ENCODE measurements at places on chromosomes 13 and 19.

- peak; percentile 8 for DNase-seq
Measured at GRCh38 chr19:51473009-51473707, 5.2 kb upstream of the CEACAM18 start.

DNA sequence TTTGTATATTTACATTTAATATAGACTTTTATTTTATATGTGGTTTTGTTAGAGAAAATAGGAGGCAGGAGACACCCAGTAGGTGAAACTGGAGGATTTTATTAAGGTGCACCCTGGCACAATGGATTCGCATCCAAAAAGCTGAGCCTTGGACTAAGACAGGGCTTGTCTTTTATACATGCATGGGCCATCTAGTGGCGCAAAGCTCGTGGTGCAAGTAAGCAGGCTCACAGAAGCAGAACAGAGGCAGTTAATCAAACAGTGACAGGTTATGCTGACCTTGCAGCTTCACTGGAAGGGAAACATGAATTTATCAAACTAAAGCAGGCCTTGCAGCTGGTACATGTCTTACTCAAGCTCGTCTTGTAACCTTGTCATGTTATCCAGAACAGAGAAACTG lies 58.8 kb upstream of the ZNF681 start:
- DNase-seq, result no peak

GRCh38 chr19:19444681-19445155 lies 39.2 kb downstream of the GATAD2A start:
- DNase-seq, result no peak

- DNase-seq, result no peak
Measured at GRCh38 chr13:35163674-35164073, 221.6 kb downstream of the NBEA start.

DNA sequence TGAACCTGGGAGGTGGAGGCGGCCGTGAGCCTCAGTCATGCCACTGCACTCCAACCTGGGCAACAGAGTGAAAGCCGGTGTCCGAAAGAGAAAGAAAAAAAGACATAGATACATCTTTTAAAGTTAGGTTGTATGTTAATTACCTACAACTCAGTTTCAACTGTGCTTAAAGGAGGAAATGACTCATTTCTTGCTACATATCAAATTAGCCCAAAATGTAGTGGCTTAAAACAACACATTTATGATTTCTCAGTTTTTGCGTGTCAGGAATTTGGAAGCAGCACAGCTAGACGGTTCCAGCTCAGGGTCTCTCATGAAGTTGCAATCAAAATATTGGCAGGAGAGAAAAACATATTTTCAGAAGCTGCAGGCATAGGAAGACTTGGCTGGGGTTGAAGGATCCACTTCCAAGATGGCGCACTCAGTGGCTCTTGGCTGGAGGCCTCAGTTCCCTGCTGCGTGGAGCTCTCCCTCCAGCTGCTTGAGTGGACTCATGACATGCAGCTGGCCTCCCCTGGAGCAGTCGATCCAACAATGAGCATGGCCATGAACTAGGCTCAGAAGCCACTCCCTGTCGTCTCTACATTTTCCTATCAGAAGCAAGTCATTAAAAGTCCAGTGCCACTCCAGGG lies 7.1 kb downstream of the LDLR start:
- peak; percentile 44 for DNase-seq

DNA sequence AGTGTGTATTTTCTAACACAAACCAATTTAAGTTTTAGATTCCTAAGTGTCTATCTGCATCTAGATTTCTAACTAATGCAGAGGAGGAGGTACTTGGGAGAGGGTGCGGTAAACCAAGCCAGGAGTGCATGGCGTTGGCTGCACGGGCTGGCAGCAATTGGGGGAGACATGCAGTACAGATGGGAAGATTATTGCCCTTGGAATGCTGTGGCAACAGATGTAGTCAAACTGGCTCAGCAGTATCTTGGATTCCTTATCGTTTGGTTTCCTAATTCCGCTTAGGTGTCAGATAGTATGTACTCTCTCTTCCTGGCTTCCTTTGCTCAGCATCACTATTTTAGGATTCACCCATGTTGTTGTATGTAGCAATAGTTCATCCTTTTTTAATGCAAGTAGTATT lies 29.4 kb upstream of the STK24 start:
- no peak for DNase-seq

DNA sequence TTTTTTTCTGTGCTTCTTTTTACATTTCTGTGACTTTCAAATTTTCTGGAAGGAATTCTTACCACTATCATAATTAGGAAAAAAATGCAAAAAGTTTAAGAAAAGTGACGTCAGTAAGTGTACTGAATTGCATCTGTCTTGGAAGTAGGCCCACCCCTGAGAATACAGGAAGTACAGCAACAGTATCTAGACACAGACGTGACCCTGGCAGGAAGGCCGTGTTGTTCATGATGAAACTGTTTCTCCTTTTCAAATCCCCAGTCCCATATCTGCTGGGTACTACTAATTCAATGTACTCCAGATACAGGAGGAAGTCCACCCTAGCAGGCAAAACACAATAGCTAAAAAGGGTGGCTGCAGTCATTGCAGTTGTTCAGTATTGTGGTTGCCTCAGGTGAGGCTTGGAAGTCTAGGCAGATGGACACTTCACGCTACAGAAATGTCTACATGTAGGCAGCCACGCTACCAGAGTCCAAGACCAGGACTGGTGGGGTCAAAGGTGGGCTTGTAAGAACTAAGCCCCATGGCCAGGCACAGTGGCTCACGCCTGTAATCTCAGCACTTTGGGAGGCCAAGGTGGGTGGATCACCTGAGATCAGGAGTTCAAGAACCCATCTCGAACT lies 49.6 kb upstream of the MED4 start:
- DNase-seq, result no peak

DNA sequence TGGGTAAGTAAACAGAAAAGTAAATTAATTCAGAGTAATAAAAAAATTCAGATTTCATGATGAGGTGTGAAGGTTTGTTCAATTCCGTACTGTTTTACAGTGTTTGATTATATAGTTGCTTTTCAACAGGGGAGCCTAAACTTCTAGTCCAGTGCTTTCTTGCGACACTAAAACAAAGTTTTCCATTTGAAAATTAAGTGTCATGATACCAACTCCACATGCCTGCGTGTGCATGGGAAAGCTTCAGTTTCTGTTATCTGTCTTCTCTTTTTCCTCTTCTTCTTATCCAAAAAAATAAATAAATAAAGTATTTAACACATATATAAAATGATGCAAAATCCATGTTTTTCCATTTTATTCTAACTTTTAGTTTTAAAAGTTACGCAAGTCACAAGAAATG lies 165.3 kb downstream of the DACH1 start:
- no peak for DNase-seq

DNA sequence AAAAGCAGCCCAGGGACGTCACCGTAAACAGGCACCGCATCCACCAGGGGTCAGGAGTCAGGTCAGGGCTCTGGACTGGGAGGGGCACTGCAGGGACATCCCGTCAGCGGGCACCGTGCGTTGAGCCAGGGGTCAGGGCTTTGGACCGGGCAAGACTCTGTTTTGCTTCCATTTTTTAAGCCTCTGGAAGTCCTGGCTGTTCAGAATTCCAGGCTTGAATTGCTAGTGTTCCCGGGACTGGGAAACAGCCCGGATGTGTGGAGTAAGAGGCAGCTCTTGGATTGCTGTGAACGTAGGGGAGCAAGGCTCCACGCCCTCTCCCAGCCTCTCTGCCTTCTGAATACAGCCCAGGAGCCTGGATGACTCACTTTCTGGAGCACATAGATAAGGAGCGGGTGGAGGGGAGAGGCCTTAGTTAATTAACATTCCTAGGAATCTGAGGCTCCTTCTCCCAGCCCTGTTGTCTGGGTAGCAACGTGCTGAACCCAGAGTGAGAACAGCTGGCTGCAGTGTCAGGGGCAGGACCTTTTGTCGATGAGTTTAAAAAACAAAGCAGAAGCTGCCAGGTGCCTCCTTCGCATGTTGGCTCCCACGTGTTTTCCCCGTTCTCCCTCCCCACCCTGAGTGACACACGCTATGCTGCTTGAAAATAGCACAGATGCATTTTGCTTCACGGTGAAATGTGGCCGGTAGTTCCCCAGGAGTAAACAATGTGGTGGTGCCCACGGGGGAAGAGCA lies 21.9 kb downstream of the ATP11A start:
- DNase-seq, result peak; percentile 95

DNA sequence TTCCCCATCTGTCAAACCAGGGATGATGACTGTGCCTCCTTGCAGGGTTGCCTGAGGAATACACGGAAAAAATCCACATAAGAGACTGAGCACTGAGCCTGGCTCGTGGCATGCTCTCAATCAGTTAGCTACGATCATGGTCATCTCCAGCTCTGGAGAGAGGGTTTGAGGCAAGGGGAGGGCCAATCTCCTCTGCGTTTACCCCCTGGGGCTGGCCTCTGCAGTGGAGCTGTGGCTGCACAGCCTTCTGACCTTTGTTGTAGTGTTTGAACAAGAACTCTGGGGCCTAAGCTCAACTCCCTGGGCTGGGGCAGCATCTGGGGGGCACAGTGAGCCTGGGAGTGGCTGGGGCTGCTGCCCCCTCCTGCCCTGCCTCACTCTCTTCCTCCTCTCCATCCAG lies 5.9 kb downstream of the LRRC4B start:
- no peak for DNase-seq

DNA sequence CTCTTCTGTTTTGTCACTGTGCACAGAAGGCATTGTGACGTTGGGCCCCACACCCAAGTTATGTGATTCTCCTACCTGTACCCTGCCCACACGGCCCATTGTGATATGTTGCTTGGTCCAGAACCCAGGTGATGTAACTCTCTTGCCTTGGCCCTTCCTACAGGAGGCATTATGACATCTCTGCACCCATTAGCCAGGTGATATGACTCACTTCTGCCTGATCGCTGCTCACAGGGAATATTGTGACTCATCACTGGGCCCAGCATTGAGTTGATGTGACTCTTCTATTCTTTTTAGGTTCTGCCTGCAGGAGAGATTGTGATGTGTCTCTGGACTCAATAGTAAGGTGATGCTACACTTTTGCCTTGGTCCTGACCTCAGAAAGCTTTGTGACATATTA lies 65.4 kb upstream of the ZNF91 start:
- DNase-seq, result no peak

DNA sequence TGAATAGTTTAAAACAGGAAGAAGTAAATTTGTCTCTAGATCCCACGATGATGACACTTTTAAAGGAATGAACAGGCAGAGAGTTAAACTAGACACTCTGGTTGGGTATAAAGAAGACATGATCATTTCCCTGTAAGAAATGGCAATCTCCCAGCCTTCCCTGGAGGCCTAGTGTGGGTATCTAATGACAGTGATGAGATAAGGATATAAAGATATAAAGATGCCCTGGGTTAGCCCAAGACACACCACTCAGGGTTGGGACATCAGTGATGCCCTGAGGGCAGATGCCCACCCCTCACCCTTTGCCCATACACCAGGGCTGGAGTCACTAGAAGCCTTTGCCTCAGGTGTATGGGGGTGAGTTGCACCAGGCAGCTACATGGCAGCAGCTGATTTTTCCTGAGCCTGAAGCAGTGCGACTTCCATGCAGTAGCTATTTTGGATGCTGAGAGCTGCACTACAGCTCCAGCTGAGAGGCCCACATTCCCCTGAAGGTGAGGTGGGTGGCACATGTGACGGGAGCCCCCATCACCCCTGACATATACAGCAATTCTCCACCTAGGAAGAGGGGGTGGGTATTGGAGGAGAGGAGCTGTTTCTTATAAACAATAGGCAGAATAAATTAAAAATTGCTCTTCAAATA lies 177.5 kb downstream of the NDFIP2 start:
- no peak for DNase-seq

DNA sequence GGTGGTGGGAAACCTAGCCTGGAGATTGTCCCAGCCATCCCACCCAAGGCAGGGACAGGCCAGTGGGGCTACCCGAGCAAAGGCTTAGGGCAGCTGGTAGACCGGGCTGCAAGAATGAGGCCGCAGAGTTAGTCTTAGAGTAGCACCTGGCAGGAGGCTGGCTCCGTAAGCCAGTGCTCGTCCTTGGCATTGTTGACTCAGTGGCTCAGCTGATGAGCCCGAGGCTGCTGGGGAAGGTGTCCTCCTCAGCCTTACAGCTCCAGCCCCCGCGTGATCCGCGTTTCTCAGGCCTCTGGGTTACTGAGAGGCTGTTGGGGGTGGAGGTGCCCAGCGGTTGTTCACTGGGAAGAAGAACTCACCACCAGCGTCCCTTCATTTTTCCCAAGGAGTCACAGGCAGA lies 24.7 kb downstream of the PPP1R37 start:
- no peak for DNase-seq

Measured in fibroblast of skin of left quadriceps (primary cell).